ENCODE measurements at places on chromosomes 12 and 14.
A peak's percentile ranks its signal among the peaks of the same experiment; 100 is the strongest.

- DNase-seq = no peak
These were observed 28.2 kb downstream of the TTC7B start for GRCh38 chr14:90788031-90788430.

- DNase-seq = no peak
These were observed 28.9 kb downstream of the PTGER2 start for GRCh38 chr14:52342849-52343596.

DNA sequence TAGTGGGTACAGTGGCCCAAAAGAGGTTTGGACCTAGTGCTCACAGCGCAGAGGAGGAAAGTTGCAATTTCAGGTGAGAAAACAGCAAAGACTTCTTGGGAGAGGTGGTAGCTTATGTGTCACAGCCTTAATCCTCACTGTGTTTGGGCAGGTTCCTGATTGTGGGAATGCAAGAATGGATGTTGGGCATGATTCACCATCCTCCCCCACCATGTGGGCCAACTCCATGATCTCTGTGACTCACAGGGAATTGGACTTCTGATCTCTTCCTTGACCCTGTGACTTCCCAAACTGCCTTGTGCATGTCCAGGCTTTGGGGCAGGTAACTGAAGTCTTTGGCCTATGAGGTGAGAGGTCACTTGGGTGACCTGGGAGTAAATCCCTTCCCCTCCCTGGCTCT is 1.8 kb upstream of the CHST11 start:
- DNase-seq = no peak

- no peak for DNase-seq
These were observed 29.5 kb upstream of the RPLP0 start for GRCh38 chr12:120230326-120230973.

DNA sequence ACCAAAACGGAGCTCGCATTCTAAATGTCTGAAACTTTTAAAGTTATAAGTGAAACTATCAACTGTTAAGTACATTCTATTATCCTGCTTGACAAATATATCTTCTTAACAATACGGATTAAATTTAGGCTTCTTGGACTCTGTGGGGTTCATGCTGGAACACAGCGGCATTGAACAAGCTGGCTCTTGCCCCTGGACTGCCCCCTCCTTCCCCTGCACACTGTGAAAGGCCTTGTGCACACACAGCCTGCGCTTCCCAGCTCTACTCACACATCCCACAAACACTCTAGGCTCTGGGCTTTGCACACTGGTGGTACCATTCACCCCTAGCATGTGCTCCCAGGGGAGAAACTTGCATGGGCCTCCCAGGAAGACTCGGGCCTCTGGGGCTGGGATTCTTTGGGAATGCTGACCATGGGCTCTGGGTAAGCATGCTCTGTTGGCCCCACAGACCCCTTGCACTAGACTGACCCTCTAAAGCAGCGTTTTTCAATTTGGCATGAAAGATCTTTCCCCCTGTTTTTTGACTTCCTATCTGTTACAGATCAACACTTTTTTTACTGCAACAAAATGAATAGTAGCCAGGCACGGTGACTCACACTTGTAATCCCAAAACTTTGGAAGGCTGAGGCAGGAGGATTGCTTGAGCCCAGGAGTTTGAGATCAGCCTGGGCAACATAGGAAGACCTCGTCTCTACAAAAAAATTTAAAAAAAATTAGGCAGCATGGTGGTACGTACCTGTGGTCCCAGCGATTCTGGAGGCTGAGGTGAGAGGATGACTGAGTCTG is 96.2 kb upstream of the CPM start:
- no peak for DNase-seq

GRCh38 chr12:45010059-45010458 is 40.8 kb downstream of the DBX2 start:
- DNase-seq = no peak

- DNase-seq = no peak
These were observed 762 bp downstream of the PPP2R5E start for GRCh38 chr14:63542231-63542999.

DNA sequence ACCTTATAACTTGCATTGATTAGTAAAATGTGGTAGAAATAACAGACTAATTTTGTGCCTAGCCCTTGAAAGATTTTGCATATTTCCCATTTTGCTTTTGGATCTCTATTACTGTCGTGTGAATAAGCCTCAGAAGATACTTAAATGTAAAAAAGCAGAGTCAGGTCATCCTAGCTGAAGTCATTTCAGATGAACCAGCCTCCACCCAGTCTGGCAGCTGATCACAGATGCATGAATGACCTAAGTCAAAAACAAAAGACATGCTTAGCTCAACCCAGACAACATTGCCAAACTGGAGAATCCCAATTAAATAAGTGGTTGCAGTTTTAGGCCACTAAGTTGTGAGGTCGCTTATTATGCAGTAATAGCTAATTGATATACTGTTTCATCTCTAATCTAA is 349.9 kb downstream of the C12orf50 start:
- no peak for DNase-seq

GRCh38 chr14:26394150-26394810 is 203.6 kb downstream of the NOVA1 start:
- no peak for DNase-seq

GRCh38 chr14:36105401-36105800 is 71.1 kb downstream of the PTCSC3 start:
- no peak for DNase-seq

- no peak for DNase-seq
These were observed 193.5 kb downstream of the SLC2A13 start for GRCh38 chr12:39912211-39912980.

- peak; percentile 23 for DNase-seq
These were observed at the start of gene OAS2 for GRCh38 chr12:112978163-112979040. OAS2 (plus strand) TSS chr12:112978519; CDS start chr12:112978609, 90 bp downstream.

- DNase-seq = no peak
These were observed 25.6 kb upstream of the ARID4A start for GRCh38 chr14:58272588-58273372.

- DNase-seq = no peak
These were observed 186.9 kb upstream of the PLEKHA5 start for GRCh38 chr12:18942669-18943068.

GRCh38 chr12:106136263-106136662 is 2.5 kb downstream of the NUAK1 start:
- peak; percentile 45 for DNase-seq

DNA sequence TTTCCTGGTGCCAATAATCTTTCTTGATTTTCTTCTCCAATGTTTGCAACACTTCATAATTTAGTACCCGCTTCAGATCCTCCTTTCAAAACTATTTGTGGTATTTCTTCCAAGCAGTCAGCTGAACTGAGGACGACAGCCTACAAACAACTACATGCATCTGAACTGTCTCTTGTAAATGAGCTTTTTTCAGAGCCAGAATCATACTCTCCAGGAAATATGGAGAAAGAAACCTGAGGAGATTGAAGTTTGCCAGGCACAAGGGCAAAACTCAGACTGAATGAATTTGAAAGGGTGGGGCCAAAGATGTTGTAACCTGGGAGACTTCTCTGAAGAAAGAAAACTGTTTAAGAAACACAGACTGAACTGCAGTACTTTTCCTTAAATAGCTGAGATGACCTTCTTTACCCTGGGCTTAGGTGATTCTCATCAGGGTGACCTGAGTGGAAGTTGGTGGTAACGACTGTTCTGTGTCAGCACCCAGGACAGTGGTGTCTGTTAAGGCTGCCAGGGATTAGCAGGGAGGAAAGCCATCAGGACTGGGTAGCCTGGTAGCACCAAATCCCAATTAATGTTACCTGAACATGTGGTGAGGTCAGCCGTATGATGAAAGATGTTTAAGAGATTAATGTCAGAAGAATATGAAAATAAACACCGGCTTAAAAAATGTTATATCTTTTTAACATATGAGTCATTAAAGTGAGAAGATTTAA is 95.0 kb downstream of the TGFB3 start:
- no peak for DNase-seq

GRCh38 chr14:60276347-60276746 is 27.3 kb downstream of the PPM1A start:
- DNase-seq = no peak

DNA sequence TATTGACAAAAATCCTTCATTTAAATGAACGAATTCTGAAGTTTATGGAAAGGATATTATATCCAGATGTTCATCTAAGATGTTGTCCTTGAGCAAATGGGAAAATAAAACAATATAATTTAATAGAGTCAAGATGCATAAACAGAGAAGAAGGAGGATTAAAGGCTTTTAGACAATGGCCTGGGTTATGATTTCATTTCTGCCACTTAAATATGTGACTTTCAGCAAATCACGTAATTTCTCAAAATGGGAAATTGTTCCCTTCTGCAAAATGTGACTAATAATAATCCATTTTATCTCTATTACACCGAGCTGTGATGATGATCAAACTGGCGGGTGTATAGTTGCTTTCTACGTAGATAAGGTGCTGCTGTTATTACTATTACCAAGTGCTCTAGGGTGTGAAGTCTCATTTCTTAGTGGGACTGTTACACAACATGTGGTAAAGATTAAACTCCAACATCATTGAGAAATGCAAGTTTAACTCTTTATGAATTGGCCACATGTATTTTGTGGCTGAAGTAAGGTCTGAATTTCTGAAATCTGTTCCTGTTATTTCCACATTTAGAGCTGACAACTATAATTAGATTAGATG is 157.0 kb downstream of the MYRFL start:
- no peak for DNase-seq

- DNase-seq = no peak
These were observed 669 bp downstream of the FANCM start for GRCh38 chr14:45136399-45136798.

DNA sequence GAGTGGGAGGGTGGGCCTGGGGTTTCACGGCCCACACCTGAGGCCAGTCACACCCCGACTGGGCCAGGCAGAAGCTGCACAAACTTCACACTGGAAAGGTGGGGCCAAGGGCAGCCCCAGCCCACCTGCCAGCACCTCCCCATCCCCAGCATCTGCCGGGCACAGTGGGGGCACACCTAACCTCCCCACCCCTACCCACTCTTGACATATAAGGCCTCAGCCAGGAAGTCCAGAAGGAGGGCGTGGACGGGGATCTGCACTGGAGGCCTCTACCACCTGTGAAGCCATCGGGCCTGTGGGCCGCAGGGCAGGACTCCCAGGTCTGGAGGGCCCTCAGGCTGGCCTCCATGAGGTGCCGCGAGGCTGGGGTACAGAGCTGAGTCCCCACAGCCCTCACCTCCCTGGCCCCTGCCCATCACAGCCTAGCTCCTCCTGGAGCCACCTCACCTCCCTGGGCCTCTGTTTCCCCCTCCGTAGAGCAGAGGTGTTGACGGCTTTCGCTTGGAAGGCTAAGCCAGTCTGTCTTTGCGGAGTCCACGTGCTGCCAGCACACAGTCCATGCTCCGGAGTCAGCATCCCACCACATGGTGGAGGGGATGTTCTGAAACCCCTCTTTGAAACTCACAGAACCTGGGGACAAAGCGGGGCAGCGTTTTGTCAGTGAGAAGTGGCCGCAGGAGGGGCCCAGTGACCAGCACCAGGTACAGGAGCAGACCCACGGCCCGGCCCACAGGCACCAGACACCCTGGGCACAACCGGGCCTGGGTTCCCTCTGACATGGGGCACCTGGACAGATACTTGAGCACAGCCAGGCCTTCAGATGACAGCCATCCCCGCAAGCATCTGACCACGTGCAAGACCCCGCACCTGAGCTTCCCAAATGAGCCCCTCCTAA is 38.2 kb upstream of the INF2 start:
- no peak for DNase-seq
